GM12865 (cell line): ENCODE measurements at places on chromosomes 1 and 21.

DNA sequence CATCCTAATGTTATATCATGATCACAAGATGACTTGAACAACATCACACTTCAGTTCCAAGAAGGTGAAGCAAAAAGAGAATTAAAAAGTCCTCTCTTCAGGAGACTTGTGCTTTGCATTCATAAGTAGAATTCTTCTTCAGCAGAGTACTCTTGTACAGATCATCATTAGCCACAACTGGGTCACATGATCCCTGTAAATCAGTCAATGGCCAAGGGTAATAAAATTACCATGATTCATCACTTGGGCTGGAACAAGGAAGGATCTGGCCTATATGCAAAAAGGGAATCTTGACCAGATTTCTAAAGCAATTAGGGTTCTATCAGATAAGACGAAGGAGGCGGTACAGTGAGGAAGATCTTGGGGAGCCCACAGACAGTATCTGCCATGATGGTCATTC, 458.0 kb upstream of the DEPDC1 start:
- DNase-seq: no peak

- no peak for DNase-seq
Measured at GRCh38 chr1:215344539-215344938, 222.6 kb upstream of the KCTD3 start.

GRCh38 chr1:100882698-100883097, 11.9 kb downstream of the EXTL2 start:
- DNase-seq: no peak

DNA sequence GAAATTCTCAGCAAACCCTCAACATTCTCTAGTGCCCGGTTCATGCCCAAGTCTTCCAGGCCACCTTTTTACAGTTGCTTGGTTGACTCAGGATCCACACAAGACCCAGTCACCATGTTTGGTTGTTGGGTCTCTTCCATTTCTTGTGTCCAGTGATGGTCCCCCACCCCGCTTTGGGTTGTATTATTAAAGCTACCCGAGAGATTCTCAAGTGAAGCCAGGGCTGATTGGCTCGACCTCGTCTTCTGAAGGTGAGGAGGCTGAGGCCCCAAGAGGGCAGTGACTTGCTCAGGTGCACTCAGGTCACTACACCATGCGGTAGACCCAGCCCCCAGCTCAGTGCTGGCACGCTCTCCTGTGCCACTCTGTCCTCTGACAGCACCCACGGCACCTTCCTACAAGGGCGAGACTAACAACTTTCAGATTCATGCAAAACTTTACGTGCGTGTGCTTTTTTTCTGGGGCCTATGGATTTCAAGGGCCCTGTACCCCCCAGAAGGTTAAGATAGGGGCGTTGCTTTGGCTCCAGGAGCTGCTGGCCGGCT, 50.3 kb downstream of the CAPN9 start:
- no peak for DNase-seq

DNA sequence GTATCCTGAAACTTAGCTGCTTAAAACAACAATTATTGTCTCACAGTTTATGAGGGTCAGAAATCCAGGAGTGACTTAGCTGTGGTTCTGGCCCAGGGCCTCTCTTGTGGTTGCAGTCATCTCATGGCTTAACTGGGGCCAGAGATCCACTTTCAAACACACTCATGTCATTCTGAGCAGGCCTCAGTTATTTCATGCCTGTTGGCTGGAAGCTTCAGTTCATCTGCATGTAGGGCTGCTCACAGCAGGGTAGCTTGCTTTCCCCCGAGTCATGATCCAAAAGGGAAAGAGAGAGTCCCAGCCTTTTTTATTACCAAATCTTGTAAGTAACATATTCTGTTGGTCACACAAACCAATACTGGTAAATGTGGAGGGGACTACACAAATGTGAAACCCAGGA, 96.6 kb upstream of the B3GALT2 start:
- DNase-seq: no peak
